ENCODE measurements at places on chromosomes 6 and 20. TPM values are rescaled to one million over a fixed set of nuclear protein-coding genes. Genes with fewer than 3 reads are reported as not detected.

DNA sequence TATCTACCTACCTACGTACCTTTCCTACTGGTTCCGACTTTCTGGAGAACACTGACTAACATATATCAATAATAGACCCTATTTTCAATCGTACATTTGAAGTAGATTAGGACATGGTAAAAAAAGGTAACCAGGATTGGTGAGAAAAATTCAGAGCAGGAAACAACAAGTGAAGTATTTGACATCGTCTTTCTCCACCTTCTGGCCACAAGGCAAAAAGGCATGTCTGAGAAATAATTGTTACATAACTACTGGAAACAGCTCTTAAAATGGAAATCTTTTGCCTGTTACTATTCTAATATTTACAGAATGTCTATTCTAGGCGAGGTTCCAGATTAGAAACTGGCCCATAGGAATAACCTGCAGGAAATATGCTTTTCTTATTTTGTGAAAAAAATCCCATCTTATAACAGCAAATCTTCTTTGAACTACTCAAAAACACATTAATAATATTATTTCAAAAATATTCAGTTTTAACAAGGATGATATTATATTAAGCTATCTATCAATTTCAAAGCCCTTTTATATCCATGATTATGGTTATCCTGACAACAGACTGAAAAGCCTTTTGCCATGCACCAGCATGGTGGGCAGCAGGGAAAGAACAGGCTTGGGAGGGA lies 80.8 kb downstream of the RCAN2 start:
- peak; percentile 5 for DNase-seq

Gene TJAP1
- 10.1 TPM for total RNA-seq

DNA sequence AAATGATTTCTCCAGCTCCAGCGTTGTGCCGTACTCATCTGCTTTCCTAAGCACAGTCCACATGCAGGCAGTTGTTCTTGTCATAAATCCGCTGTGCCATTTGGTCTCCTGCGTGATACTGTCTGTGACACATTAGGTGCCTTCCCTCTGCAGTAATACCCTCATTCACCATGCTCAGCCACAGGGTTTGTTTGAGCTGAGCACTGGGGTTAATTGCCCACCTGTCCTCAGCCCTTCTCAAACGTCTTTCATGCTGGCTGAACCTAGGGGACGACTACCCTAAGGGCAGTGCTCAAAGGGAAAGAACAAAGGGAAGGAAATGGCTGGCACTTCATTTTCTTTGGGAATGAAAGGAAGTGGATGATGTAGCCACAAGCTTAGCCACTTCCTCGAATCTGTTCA lies 64.2 kb upstream of the MYLIP start:
- no peak for DNase-seq

- no peak for DNase-seq
Observed at GRCh38 chr20:46169245-46170171, 51.4 kb downstream of the CD40 start.

Gene CCDC170
- total RNA-seq, result 0.66 TPM

Gene SMLR1
- total RNA-seq, result not detected

- no peak for DNase-seq
Observed at GRCh38 chr6:132592855-132593254, 3.3 kb upstream of the TAAR5 start.

Gene C6orf52
- total RNA-seq, result 1.7 TPM

GRCh38 chr6:99491171-99491570 lies 24.1 kb downstream of the USP45 start:
- no peak for DNase-seq

DNA sequence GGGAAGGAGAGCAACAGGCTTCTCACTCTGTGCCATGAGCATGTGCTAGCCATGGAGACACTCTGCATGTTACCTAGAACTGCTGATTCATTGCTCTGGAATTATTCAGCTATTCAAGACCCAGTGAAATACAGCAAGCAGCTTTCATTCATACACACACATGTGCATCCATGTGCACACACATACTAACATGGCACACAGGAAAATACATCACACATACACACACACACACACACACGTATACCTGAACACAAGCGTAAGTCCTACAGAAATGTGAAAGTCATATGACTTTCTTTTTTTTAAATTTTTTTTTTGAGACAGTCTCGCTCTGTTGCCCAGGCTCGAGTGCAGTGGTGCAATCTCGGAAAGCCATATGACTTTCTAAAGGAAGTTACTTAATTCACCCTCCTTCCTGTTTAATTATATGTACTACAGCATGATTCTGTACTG lies 108.2 kb upstream of the NFATC2 start:
- DNase-seq, result no peak

DNA sequence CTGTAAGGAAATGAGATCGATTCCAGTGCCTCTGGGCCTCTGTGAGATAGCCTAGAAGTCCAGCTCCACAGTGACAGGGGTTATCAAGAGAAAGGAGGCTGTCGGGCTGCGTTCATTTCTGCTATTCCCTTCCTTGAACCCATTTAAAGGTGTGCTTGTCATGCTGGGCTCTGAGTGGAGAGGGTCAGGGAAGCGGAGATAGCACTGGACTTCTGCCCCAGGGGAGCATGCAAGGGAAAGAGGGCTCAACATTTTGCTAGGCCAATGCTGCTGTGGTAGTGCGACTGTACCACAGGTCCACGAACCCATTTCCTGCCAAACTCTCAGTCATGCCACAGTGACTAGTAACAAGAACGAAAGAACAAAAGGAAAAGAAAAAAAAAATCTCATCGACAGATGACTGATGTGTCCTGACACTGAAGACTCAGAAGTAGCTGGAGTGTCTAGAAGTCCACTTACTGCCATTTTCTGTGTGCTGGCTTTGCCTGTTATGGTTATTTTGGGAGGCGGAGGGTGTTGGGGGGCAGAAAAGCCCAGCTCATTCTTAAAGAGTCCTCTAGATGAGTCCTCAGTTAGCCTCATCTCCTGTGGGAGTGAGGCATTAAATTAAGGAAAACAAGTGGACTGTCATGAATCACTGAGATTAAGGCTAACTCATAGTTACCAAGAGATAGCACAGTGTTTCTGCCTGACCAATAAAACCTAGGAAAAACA lies 8.1 kb downstream of the NEDD9 start:
- DNase-seq, result peak; percentile 53

DNA sequence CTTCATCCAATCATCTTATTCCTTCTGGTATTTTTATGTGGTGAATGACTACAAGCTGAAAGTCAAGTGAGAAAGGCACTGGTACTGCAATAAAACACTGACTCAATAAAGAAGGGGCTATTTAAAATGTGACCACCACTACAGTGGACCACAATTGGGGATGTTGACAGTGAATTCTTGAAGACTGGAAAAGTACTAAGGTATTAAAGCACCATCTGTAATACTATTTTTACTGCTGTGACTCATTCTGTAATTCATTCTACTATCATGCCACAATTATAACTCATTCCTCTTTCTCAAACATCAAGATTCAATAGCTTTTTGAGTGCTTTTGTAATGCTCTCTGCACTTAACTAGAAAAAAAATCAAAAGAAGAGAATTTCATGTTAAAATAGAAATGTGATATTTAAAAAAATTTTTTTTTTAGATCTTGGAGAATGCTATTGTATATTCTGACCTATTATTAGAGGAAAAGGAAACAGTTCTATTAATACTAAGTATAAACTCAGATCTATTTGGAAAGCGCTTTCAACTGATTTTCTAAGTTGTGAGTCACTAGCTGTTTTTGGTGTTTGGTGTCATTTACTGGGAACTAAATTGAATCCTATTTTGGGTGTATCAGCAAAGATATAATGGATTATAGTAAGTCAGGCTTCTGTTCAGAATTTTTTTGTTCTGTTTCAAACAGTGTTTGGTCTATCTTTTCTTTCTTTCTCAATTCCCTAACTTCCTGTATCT lies 104.7 kb upstream of the TMEM170B start:
- DNase-seq, result no peak

- no peak for DNase-seq
Observed at GRCh38 chr6:2765896-2766766, 938 bp downstream of the WRNIP1 start.

Gene GJA10
- total RNA-seq, result 0.05 TPM

- no peak for DNase-seq
Observed at GRCh38 chr20:11249683-11250082, 575.9 kb upstream of the JAG1 start.

DNA sequence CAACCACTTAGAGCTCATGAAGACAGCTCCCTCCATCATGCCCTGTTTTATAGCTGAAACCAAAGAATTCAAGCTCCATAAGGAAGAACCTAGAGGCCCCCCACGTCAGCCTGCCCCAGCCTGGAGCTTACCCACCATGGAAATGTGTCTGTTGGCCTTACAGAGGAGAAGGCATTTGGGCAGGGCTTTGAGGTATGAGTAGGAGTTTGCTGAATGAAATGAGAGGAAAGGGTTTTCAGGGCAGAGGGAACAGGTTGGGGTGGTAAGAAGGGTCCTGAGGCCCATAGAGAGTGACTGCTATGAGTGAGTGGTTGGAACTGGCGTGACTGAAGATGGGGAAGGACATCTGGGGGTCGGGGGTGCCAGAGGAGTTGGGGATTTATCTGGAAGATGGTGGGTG lies 12.7 kb upstream of the GATA5 start:
- no peak for DNase-seq

DNA sequence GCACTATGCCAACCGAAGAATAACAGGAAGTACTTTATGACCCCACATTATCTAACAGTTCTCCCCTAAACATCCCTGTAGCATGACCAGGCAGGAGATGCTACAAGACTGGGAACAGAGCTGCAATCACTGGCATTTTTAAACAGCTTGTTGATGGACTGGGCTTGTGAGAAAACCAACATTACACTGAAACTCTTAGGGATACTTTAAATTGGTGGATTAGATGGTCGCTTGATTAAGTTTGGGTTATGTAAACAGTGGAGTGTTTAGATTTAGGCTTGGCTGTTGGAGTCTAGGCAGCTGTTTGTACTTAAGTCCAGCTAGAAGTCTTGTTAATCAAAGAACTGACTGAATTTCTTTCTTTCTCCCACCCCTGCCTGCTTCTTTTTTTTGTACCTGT lies 234.1 kb upstream of the BMP2 start:
- no peak for DNase-seq

Gene BANF2
- 0.14 TPM for total RNA-seq

DNA sequence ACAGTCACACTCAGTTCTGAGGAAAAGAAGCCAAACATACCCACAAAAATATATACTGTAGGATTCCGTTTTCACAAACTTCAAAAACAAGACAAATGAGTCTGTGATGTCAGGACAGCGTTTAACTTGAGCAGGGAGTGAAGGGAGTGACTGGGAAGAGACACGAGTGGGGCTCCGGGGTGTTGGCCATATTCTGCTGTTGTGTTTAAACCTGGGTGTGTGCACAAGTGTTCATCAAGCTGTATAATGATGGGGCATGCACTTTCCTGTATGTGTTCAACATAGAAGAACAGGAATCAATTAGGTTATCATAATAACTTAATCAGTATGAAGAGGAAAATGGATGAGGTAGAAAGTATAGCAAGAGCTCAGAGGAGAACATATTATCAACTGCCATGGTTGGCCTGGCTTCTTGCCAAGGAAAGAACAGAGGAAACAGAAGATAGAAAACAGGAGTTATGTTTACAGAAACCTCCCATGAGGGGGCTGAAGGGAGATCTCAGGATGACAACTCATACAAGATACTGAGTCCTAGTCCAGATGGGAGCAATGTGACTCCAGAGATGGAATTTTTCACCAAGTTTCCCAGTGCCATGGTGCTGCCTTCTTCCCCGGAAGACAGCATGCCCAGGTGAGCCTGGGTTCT lies 15.1 kb upstream of the AFDN start:
- DNase-seq, result no peak

DNA sequence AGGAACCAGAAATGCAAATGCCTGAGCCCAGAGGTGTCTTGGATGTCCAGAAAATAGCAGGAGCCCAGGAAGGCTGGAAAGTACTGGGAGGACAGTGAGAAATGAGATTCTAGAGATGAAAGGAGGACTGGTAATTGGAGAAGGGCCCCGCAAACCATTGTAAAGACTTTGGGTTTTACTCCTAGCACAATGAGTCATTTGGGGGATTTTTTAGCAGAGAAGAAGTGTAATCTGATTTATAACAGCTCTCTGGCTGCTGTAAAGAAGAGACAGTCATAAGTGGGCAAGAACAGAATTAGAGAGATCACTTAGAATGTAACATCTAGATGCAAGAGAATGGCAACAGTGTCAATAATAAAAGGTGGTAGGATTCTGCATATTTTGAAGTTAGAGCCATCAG lies 40.2 kb downstream of the SLC35F1 start:
- no peak for DNase-seq

DNA sequence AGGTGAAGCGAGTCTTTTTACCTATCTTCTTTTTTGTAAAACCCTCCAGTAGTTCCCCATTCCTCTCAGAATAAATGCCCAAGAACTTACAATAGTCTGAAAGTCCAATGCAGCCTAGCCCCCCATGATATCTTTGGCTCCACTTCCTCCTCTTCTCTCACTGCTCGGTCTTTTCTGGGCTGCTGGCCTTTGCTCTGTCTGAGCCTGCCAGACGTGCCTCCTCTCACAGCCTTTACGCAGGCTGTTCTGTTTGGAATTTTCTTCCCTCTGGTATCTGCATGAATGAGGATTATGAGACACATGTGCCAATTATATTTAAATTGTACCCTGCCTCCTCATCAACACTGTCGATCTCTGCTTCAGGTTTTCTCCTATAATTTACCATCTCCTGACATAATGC lies 174.1 kb downstream of the EYA4 start:
- no peak for DNase-seq

Gene GABRR2
- 0.42 TPM for total RNA-seq

DNA sequence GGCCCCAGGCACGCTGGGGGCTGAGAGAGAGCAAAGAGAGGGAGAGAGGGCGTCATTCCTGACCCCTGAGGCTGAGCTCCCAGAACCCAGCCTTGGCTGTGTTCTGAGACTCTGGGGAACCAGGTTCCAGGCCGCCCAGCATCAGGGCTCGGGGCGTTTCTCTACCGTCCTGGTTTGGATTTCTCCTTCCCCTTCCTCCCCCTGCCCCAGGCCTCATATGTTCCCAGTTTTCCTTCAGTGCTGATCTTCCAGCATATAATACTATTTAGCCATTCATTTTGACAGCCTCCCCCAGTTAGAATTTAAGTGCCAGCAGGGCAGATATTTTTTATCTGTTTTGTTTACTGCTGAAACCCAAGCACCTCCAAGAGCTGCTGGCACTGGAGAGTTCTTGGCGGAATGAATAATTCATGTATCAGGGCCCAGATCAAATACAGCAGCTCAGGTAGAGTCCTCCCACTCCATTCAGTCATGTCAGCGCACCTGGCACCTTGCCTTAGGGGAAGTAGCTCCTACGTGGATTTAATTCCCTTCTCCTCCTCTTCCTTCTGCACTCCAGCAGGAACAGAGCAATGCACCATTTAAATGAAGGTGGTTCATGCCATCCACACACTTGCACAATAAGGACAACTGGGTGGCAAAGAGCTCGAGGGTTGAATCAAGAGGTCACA lies 23.4 kb upstream of the FRMD1 start:
- DNase-seq, result no peak

Gene SLC17A4
- not detected for total RNA-seq

Gene FAM162B
- 2.5 TPM for total RNA-seq

Gene FGD2
- 8.5 TPM for total RNA-seq

Data from thymus (tissue), 14 donors.